Right lobe of liver (tissue), 6 donors: ENCODE measurements at places on chromosomes 7 and 10. TPM values are rescaled to one million over a fixed set of nuclear protein-coding genes. Genes with fewer than 3 reads are reported as not detected.

DNA sequence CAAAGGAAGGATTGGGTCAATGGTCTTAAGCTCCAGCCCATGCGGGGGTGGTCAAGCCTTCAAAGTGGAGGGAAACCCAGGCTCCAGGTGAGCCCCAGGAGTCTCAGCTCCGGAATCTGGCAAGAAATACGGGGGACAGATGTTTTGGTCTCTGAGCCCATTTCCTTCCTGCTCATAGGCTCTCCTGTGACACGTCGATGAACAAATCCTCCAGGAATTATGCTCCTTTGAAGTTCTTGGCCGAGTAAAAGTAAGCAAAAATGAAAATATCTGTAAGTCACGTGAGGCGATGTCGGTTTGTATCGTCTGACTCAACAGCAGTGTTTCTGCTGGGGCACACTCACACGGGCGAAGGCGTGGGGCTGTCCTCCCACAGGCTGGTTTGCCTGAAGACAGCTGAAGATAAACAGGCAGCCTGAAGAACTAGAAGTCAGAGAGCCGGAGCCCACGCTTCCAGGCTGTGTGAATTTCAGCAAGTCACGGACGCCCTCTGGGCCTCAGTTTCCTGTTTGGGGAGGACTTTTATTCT is 52.6 kb upstream of the SMNDC1 start:
- DNase-seq, result no peak

GRCh38 chr7:80794631-80795573 is 123.9 kb downstream of the SEMA3C start:
- DNase-seq, result no peak

OPALIN gene
- total RNA-seq, result not detected

DNA sequence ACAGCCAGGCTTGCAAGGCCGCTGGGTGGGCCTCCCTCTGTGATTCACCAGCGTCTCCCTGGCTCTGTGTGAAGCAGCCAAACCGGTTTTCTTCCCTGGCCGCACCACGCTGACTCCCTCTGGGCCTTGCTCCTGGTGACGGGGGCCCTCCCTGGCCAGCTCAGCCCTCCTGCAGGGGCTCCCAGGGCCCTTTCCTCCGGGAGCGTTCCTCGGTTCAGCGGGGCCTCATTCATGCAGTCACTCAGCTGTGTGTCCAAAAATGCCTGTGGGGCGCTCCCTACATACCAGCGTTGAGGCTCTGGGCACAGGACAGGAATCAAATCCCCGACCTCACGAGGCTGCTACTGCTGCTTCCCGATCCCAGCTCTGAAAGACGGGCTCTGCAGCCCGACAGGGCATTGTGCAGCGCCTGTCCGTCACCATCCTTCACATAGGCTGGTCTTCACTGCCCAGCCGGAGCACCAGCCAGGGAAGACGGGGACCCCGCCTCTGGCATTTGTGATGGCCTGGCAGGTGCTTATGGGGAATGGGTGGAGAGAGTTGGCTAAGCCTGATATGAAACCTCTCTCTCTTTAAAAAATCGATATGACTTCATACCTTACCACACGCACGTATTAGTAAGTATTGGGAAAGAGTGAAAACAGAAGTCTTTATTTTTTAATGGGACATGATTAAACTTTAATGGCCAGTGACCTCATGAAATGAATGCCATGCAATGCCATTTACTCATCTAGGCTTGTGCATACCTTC is 110.0 kb upstream of the SHH start:
- no peak for DNase-seq

TEX36 gene
- not detected for total RNA-seq

GRCh38 chr10:43138021-43138756 is at the start of gene CSGALNACT2:
CSGALNACT2 (plus strand) TSS chr10:43138445; CDS start chr10:43155150, 16,705 bp downstream.
- peak; percentile 85 for DNase-seq

DNA sequence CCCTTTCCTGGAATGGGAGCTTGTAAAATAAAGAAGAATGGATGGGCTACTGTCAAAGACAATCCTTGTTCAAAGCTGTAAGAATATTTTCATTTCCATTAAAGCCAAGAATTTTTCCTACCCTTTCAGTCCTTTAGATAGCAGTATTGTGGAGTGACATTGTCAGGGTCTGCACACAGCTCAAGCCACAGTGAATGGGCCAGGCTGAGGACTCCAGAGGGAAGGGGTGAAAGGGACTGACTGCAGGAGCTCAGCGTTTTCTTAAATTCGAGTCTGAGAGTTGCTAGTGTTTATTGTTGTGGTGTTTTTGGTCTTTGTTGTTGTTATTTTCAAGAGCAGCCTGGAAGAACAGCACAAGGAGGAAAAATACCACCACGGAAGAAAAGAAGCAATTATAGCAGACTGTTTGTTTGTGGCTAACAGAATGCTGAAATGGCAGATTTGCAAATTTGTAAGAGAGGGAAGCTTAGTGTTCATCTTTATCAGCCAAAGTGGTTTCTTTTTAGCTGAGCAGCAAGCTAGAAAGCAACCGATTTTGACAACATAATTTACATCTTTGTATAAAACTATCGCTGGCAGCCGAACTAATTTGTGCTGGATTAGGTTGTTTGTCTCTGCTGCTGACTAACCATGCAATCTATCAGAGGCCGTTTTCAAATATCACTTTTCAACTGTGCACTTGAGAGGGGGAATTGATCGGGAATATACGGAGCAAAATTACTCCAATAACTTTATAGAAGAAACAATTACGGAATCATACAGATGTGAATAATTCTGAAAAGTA is 192.1 kb downstream of the LRMDA start:
- DNase-seq, result no peak

- DNase-seq, result no peak
These were observed 211.2 kb upstream of the PODXL start for GRCh38 chr7:131767591-131767990.

DNA sequence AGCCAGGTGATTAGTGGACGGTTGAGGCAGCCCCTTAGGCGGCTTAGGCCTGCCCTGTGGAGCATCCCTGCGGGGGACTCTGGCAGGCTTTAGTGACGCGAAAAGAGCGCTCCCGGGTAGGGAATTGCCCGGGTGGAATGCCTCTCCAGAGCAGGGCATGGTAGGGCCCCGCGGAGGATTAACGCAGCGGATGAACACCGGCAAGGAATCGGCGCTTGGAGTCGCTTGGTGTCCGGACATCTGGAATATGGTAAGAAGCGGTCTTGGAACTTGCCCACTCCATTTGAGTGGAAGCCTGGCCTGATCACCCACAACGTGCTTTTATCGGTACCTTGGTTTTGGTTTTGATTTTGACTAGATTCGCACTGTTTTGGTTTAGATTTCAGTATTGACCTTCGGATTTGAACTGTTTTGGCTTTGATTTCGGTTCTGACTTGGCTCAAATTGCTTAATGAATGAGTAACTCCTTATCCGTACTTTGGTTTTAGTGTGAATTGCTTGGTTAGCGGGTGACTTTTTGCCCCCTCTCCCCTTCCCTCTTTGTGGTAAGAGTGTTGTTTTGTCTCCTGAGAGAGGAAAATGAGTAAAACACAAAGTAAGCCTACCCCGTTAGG is 24.2 kb upstream of the CHST3 start:
- no peak for DNase-seq

DPP6 gene
- total RNA-seq, result not detected

SEMA4G gene
- 34.1 TPM for total RNA-seq

MRLN gene
- not detected for total RNA-seq

DNA sequence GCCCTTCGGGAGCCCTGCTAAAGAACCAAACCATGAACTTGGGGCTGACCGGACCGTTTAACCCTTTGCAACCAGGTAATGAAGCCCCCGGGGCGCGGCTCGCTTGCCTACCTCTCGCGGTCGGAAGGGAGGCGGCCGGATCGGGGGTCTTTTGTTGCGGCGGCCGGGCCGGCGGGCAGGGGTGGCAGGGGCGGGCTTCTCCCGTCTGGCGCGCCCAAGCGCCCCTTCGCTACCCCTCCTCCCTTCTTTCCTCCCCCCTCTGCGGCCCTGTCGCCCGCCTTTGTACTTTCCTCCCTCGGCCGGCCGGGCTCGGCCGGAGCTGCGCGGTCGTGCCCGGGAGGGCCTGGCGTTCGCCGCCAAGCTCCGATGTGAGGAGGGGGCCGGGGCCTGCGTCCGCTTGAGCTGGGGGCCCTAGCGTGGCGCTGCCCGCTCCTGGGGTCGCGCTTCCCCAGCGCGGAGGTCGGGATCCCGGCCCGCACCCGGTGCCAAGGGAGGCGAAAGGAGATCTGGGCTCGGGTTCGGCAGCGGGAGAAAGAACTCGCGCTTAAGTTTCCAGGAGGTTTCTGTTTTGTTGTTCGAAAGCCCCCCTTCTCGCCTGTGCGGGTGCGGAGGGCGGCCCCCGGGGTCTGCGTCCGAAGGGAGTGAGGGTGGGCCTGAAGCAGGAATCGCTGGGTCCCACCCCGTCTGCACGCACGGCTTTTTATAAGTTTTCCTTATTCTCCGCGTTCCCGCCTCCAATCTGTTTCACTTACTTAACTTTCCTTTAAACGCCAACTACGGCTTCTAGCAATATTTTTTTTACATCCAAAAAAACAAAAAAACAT is 436.8 kb upstream of the GALNT17 start:
- peak; percentile 57 for DNase-seq

DNA sequence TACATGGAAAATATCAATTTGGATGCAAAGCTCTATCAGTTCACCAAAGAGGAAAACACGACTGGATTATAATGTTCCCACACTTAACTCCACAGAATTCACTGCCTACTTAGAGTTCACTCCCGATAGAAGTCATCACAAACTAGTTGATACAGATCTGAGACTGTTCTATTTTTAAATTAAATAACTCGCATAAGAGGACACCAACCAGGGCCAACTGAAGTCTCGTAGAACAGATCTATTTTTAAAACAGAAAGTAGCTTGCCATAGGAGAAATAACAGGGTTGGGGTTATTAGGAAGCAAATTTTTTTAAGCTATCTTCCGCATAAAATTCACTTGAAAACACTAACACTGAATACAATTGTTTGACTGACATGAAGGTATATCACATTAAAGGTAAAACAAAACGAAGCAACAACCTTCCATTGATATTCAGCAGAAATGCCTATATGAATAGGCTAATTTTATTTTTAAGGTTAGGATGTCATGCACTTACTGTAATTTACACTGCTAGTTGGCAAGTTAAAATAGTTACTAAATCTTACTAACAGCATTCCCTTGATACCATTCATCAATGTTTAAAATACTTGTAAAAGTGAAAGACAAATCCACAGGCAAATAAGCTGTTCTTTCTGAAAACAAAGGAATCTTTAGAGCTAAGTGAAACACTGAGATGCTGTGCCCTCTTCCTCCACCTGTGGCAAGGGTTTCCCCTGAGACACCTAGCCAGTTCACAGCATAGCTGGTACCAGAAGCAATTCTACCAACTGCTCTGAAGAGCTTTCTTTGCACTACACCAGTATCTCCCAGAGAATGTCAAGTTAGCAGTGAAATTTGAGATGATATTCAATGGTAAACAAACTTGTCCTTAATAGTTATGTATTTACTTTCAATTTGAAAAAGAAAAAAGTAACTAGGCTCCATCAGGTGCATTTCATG is 186.7 kb upstream of the ANK3 start:
- DNase-seq, result no peak

GRCh38 chr10:24950439-24950838 is 2.0 kb downstream of the PRTFDC1 start:
- DNase-seq, result no peak

DNA sequence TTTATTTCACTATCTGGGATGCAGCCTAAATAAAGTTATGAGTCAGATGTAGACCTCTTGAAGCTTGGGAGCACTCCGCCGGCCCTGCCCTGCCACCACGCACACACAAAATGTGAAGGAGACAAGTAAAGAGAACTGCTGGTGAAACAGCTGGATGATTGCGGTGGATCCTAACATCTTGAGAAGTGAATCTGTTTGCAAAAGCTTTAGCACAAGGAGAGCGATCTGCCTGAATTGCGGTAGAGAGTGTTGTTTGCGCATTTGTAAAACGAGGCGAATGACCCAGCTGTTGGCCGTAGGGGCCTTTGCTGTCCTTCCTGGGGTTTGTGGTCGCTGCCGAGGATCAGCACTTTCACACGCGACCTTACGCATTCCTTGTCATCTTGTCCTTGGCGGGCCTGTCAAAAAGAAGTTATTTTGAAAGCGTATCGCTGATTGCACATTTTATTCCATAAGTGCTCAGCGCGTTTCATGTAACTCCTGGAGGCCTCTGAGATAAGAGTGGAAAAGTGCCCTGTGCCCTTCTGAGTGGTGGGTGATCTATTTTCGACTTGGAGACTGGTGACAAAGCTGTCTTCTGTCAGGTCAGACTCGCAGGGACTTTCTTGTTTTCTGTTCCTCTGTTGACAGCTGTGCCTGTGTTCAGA is 40.8 kb downstream of the RBM20 start:
- DNase-seq, result no peak

GRCh38 chr10:78553792-78554191 is 515.0 kb upstream of the ZMIZ1 start:
- no peak for DNase-seq

DBF4 gene
- 3.9 TPM for total RNA-seq
